ENCODE measurements at places on chromosomes 11 and 22. TPM values are rescaled to one million over a fixed set of nuclear protein-coding genes. Genes with fewer than 3 reads are reported as not detected.

The ST14 gene
- total RNA-seq = not detected

The ANO9 gene
- not detected for total RNA-seq

The CHRNA10 gene
- total RNA-seq = 0.73 TPM

The TNNT3 gene
- total RNA-seq = not detected

The P2RY6 gene
- 0.33 TPM for total RNA-seq

The OR10A2 gene
- total RNA-seq = not detected

The VSIG2 gene
- total RNA-seq = not detected
